ENCODE measurements at places on chromosomes 3 and 15.

DNA sequence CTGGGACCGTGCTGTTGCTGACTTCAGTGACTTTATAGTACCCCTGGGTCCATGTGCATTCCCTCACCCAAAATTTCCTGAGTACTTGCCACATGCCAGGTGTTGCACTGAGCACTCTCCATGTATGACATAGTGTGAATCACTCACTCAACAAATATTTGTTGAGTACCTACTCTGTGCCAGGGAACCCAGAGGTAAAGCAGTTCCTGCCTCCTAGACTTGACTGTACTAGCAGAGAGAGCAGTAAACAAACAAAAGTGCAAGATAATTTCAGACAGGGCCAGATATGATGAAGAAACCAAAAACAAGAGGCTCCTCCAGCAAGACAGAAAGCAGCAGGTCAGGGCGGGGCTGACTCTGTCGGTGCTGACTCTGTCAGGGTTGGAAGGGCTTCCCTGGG, 12.2 kb downstream of the TGM4 start:
- peak; percentile 21 for DNase-seq

DNA sequence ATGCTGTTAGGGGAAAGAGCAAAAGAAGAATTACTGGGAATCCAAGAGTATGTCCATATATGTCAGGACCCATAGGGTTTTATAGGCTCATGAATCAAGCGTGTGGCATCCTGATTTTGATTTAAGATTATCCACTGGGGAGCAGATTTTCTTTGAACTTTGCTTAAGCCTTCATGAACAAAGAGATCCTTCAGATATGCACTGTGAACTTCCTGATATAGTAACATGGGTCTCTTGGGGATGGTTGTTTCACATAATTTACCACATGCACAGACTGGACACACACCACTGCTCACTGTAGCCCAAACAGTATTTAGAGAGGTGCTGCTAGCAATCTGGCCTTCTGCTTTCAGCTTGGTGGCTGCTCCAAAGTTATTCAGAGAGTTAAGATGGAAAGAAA, 200.9 kb upstream of the ZPLD1 start:
- no peak for DNase-seq

DNA sequence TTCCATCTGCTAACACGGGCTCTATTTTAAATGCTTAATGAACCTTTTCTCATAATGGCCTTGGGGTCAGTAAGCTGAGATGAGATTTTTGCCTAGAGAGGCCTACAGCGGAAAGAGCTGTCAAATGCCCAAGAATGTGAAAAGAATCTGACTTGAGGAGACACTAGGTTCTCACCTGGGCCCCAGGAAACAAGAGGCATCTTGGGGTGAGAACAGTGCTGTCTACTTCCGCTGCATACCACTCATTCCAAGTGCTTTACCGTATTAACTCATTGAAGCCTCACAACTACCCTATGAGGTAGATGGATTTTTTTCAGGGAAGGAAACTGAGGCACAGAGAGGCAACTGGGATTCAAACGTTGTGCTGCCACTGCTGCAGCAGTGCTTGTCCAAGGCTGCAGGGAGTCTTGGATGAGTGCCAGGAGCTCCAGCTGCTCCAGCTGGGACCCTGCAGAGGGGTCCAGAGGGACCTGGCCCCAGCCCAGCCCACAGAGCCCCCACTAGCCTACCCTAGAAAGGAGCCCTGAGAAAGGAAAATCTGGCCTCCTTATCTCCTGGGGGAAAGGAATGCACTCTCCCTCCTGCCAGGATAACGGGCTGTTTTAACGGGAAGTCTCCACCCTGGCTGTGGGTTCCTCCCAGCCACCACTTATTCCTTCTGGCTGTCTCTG, 68.4 kb downstream of the SLC12A8 start:
- DNase-seq = no peak

DNA sequence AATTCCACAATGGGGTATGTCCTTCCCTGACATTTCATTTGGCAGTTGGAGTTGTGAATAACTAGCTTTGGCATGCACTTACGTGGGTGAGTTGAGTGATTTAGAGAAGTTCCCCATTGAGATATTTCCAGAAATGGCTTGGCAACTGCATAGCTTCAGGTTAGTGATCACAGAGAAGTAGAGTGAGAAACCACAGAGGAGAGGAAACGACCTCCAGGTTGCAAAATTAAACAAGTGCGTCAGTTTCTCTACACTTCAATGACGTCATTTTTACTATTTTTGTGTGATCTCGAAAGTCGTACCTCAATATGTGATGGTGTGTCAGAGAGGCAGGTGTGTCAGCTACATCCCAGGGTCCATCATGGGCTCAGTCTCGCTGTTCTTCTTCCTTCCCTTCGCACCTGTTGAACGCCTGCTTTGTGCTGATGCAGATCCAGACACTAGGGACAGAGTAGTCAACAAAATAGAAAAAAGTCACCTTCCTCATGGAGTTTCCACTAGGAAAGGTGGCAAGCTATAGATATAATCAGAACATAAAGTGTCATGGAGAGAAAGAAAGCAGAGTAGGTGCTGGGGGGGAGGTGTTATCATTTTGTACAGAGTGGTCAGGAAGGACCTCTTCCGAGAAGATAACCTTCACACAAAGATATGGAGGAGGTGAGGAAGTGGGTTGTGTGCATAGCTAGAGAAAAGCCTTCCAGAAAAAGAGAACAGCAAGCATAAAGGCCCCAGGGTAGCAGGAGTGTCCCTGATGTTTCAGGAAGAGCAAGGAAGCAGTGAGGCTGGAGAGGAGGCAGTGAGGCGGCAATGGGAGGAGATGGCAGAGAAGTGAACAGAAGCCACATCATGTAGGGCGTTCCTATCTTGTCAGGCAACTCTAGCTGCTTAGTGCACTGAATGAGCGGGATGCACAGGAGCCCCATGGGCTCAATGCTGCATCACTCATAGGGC, 75.6 kb downstream of the MCTP2 start:
- no peak for DNase-seq

- DNase-seq = no peak
These were observed 117.4 kb downstream of the LIPC start for GRCh38 chr15:58549013-58549784.

GRCh38 chr3:58371754-58372153, 39.1 kb downstream of the PXK start:
- no peak for DNase-seq

GRCh38 chr15:40773496-40773895, 3.7 kb downstream of the C15orf62 start:
- no peak for DNase-seq

- no peak for DNase-seq
These were observed 307.1 kb downstream of the TLE3 start for GRCh38 chr15:69790632-69791031.

- DNase-seq = peak; percentile 45
These were observed 33.4 kb upstream of the RAD18 start for GRCh38 chr3:8996681-8997121.

GRCh38 chr3:181695661-181696491, 15.8 kb upstream of the SOX2 start:
- no peak for DNase-seq

Measured in HCEC 1CT (cell line).